Stimulated activated CD4-positive, alpha-beta T cell treated with anti-CD3 and anti-CD28 coated beads, Interleukin-4, amount 100 ng/mL, for 24 hours (primary cell): ENCODE measurements at places on chromosomes 2 and 18.

- DNase-seq, result no peak
These were observed 122.3 kb upstream of the SIX2 start for GRCh38 chr2:45131587-45131986.

DNA sequence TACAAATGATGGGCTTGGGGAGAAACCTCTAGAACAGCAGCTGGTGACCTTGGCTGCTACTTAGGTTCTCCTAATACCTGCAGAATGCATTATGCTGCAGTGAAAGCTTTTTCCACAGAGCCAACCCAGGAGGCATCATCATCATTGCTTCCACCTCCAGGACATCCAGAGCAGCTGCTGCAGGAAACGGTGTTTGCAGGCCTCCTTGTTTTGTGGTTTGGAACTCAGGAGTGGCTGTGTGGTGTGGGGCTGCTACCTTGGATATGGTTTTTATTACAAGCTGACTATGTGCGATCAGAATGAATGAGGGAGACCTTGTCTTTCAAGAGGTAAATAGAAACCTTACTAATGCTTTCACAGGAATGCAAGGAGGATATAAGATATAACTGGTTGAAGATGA, 82.9 kb upstream of the MCFD2 start:
- DNase-seq, result no peak

- no peak for DNase-seq
These were observed 38.4 kb downstream of the SPC25 start for GRCh38 chr2:168851674-168852320.

DNA sequence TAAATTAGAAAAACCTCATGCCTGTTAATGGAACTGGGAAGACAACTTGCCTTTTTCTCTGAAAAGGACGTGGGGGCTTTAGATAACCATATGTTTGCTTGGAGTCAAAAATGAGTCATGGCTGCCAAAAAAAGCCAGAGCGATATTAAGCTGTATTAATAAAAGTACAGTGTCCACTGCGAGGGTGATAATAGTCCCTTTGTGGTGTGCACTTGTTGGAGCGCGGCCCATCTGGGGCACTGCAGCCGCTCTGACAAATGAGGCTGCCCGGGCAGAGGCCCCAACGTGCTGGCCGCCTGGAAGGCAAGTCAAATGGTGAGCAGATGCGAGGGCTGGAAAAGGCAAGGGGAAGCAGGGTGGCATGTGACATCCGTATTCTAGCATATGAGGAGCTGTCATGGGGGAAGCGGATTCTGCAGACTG, 103.3 kb upstream of the NCK2 start:
- DNase-seq, result no peak
